ENCODE measurements at places on chromosomes 2 and 18.
A peak's percentile ranks its signal among the peaks of the same experiment; 100 is the strongest.

DNA sequence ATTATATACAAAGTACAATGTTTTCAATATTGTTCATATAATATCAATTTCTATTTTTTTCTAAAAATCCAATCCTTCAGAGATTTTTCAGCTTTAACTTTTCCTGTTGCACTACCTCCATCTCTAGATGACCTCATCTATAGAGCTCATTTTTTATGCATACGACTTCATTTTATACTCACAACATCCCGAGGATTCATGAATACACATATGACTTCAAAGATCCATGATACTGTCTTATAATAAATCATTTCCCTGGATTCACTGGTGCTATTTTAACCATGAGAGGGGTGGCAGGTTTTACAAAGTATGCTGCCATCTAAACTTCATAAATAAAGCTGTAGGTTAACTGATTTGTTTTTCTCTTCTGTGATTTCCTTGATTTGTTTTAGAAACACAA lies 694.6 kb downstream of the EPHA4 start:
- no peaks in the 10 kb centered on the region for H3K27me3 ChIP-seq
- no peaks in the 10 kb centered on the region for H3K4me1 ChIP-seq
- no peak for DNase-seq
- H3K27ac ChIP-seq = no peak overlapping the region
- H3K36me3 ChIP-seq = no peaks in the 10 kb centered on the region

GRCh38 chr18:8821083-8821465 lies 115.7 kb downstream of the MTCL1 start:
- H3K36me3 ChIP-seq = no peaks in the 10 kb centered on the region
- no peaks in the 10 kb centered on the region for H3K4me1 ChIP-seq
- no peak overlapping the region for H3K27ac ChIP-seq
- H3K27me3 ChIP-seq = peaks cover 2% of the 10 kb centered on the region

- H3K27me3 ChIP-seq = peaks cover 9% of the 10 kb centered on the region
- H3K4me1 ChIP-seq = no peaks in the 10 kb centered on the region
Measured at GRCh38 chr2:12700989-12701388, 15.7 kb upstream of the TRIB2 start.

DNA sequence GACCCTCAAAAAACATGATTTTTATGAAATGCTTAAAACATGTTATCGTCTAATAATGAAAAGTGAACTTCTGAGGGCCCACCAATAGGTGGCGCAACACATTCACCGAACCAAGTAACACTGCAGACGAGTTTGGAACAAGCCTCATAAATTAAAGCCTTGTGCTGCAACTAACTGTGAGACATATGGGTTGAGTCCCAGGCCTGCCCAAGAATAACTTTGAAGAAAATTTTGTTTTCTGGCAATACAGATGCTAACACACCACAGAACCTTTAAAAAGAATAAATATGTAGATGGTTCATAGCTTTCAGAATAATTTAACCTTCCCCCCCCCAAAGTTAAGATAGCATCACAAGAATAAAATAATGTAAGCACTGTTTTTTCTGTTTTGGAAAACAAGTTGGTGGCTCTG lies 285.9 kb downstream of the RNF144A start:
- no peaks in the 10 kb centered on the region for H3K36me3 ChIP-seq
- no peaks in the 10 kb centered on the region for H3K4me1 ChIP-seq
- DNase-seq = peak; percentile 17
- H3K27me3 ChIP-seq = peaks cover 6% of the 10 kb centered on the region
- no peak overlapping the region for H3K27ac ChIP-seq

GRCh38 chr2:53104263-53104662 lies 663.3 kb upstream of the CHAC2 start:
- no peaks in the 10 kb centered on the region for H3K27me3 ChIP-seq
- H3K4me3 ChIP-seq = no peak overlapping the region
- no peaks in the 10 kb centered on the region for H3K4me1 ChIP-seq
- no peak for DNase-seq
- no peak overlapping the region for H3K27ac ChIP-seq
